ENCODE measurements at places on chromosomes 5 and 9.

GRCh38 chr5:12777342-12777741 lies 873.1 kb upstream of the CTNND2 start:
- no peak for DNase-seq

GRCh38 chr5:172453986-172454357 lies 353 bp downstream of the SH3PXD2B start:
- no peak for DNase-seq

DNA sequence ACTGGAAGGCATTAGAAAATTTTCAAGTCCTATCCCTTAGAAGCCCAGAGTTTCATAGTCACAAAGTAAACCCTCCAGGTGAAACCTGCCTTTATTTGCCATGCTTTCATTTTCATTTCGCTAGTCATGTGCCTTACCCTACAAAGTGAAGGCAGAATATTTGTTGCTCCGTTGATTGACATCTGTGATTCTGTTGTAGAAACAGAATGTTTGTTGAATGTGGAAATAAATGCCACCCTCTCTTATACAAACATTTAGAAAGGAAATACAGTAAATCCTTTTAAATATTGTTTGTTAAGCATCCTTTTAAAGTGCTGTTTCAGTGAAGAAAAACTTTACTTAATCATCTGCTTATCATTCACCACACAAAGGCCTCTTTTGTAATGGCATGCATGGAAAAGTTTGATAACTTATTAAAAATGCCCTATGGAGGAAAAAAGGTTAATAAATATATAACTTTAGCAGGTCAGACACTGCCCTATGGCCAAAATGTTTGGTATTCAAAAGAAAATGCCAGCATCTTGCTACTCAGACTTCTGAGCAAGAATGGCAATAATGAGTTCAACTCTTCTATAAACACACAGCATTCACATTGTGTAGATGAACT lies 34.3 kb upstream of the CAST start:
- DNase-seq: no peak

DNA sequence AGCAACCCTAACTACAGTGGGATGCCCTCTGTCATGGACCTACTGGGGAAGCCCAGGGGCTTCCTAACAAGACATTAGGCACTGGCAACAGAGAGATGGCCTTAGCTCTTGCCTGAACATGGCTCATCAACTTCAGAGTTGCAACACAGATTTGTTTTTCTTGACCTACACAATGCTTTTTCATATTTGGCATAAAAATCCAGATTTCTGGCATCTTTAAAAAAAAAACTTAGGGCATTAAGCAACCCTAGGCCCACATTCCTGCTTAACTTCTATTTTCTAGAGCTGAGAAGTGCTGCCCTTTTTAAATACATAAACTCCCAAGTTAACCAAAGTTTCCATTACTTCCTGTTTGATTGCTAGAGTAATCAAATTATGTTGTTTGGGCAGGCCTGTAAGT lies 8.0 kb downstream of the GRIA1 start:
- no peak for DNase-seq

DNA sequence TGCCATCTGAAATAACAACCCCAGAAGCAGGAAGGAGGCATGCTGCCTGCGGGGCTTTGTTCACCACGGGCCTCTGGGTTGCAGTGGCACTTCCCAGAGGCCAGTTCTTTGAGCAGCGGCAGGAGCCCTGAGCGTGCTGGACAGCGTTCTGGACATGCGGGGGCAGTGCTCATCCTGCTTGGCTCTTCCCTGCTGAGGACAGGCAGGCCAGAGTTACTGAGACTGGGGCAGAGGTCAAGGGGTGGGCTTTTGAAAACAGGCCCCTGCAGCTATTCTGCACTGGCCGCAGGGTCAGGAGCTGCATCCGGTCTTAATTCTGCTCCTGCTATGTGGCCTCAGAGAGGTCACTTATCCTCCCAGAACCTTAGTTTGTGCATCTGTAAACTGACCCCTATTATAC lies 258.6 kb downstream of the FSTL4 start:
- DNase-seq: no peak

DNA sequence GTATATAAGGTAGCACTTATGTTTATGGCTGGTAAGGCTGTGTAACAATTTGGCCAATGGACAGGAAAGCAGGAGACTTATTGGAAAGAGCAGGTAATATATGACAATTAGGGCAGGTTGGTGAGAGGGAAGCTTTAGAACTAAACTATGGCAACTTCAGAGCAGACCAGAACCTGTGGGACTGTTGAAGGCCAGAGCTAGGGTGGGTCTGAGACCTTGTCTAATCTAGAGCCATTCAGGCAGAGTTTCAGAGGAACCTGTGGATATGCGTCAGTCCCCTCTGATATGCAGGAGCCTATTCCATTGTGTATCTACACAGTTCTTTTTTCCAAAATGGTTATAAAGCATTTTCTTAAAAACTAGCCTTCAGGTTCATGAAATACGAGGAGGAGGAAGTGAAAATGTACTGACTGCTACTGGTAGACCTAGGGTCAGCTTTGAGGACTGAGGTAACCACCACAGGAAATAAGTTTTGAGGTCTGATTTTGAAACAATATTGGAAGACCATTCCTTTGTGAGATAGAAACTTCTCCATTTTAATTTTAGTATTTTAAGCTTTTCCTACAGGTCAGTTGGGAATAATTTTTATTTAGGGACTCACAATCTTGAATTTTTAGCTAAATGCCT lies 37.6 kb downstream of the ELL2 start:
- no peak for DNase-seq

GRCh38 chr9:128124873-128125579 lies 2.5 kb downstream of the PTGES2 start:
- DNase-seq: no peak

DNA sequence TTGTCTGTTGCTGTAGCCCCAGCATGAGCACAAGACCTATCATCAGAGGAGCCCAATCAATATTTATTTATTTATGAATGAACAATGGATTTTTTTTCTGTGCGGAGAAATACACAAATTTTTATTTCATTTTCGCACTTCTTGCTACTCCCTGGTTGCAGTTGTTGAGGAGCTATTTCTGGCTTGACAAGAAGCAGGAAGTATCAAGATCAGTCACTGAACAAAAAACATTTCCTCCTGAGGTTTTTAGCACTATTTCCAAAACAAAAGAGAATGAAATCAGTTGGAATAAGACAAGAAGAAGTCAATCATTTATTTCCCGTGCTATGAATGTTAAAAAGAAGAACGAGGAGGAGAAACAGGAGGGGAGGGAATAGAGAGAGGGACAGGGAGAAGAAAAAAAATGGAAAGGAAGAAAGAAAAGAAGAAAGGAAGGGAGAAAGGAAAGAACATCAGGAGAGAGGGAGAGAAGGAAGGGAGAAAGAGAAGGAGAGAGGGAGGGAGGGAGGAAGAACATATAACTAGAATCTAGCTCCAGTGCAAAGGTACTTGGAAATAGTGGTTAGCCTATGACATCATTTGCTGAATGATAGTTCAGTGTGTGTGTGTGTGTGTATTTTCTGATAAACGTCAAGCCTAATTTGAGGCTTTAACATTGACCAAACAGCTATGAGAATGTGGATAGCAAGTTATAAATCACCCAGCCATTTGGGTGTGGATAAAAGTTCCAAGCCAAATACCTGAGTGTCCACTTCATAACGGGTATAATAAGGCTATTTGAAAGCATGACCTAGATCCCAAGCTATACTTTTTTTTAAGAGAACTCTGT lies 586.0 kb downstream of the EBF1 start:
- no peak for DNase-seq

DNA sequence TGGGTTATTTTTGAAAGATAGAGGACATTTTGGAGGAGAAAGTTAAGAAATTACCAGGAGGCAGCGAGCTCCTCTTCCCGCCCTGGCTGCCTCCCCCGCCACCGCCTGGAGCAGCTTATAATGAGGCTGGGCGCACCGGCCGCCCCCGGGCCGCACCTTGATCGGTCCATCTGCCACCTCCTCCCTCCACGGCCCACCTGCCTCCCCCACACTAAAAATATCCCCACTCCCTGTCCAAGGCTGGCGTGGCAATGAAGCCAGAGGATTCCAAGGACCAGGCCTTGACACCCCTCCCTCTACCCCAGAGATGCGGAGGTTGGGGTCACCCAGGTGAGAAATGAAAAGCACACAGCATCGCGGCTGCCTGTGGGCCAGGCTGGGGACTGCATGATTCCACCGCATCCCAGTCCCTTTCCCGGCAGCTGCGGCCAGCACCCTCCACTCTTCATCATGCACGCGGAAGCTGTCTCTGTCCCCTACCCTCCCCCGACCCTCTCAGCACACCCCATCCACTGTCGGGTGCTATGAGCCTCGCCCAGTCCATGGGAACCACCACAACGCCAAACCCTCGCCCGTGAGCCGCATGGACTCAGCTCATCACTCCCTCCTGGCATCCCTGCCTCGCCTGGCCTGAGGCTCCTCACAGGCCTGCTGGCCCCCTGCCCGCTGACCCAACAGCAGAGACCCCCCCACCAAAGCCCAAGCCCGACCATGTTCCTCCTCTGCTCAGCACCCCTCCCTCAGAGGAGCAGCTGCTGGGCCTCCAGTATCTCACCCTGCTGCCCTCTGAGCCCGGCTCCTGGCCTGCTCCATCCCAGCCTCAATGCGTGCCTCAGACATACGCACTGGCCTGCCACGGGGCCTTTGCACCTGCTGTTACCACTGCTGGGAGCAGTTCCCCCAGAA lies 50.0 kb downstream of the SARDH start:
- no peak for DNase-seq

DNA sequence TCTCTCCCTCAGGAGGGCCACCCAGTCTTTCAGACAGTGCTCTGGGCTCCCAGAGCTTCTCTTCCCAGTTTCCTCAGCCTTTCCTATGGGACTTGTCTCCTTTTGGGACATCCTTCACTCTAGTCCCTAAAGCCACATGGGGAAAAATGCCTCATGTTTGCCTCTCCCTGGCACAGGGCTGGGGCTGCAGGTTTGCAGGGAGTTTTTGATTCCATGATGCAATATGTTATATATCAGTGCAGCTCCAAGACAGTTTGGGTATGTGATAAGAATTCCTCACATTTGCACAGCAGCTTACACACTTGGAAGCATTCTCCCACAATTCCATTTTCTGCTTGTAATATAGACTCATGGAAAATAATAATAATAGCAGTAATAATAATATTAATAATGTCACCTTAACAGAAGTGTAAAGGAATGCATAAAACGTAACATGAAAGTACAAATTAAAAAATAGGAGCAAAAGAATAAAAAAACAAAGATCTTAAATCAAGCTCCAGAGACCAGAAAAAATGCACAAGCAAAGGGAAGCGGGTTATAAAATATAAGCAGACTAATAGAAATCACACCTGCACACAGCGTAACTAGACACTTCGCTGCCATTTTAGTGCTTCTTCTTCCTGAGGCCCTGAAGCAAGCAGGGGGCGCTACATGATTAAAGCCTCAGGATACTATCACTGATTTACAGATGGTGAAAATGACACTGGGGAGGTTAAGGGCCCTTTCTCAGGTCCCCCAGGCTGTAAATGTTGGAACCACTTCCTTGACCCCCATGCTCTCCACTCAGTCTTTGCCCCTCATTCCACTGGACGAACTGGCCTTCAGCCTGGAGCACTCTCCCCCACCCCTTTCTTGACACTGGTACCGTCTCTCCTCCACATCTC lies 70.0 kb upstream of the IL17B start:
- DNase-seq: no peak

GRCh38 chr5:179326122-179326927 lies 18.9 kb downstream of the ADAMTS2 start:
- no peak for DNase-seq

DNA sequence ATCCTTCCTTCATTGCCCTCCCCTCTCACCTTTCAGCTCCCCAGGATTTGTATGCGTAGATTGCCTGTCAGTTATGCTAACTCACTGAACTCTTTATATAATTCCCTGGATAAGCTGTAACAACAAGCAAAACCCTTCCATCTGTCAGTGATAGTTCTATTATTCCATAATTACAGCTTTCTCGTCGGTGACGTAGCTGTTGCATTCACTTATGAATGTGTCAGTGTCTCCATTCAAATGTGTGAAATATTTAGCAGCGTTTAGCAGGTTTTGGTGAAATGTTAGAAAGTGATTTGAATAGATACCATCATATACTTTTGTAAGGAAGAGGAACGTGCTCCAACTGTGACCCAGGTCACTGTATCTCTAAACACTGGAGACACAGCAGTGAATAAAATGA lies 45.2 kb downstream of the PIP5K1B start:
- no peak for DNase-seq

DNA sequence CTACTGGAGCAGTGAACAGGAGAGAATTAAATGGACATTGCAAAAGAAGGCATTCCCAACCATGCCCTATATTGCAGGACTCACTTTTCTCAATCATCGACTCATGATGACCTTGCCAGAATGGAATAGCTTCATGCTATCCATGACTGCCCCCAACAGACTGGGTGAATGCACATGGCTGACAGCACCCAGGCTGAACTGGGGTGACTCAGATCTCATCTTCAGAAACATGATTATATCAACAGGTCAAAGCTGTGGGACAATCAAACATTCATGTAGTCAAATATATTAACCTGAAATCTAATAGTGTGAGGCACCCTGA lies 34.7 kb upstream of the MIER3 start:
- no peak for DNase-seq
